ENCODE measurements at places on chromosomes 6 and 20.
A peak's percentile ranks its signal among the peaks of the same experiment; 100 is the strongest.

GRCh38 chr6:167356874-167357273 is 32.0 kb downstream of the TTLL2 start:
- DNase-seq: no peak

- no peak for DNase-seq
These were observed 125.2 kb downstream of the HIVEP2 start for GRCh38 chr6:142819603-142820337.

- DNase-seq: peak; percentile 16
These were observed 76.2 kb upstream of the BCLAF1 start for GRCh38 chr6:136365776-136366354.

GRCh38 chr6:379410-380181 is 12.0 kb upstream of the IRF4 start:
- no peak for DNase-seq

GRCh38 chr6:11445146-11445545 is 92.4 kb upstream of the TMEM170B start:
- DNase-seq: no peak

GRCh38 chr6:105075210-105075609 is 104.6 kb downstream of the POPDC3 start:
- no peak for DNase-seq

DNA sequence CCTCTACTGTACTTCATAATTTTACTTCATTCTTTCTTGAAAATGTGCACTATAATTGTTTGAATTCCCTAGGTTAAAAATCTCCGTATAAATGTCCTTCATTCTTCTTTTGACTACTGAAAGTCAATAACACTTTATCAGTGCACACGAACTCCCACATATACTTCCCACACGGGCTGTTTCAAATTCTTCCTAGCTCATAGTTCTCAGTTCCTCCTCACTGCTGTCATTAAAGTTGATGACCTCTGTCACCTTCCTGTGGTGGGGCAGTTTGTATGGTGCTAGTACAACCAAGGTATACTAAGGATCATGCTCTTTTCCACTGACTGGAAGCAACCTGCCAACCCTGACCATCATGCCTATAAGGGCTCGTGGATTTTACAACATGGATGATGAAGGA is 40.0 kb upstream of the CD2AP start:
- DNase-seq: no peak

DNA sequence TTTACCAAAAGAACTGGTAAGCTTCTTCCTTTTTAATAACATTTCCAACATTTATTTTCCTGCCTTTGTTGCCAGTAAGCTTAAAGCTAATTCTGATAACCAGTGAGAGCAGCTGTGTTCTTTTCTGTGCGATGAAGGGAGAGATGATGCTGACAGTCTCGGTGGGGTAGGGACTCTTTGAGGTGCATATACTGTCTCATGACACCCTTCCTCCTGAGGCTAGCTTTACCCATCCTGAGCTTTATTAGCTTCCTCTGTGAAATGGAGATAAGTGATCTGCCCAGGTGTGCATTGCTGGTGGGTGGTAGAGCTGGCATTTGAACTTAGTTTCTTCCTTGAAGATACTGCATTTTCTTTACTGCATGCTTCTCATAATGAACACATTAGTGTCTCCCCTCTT is 92.5 kb downstream of the LRRC1 start:
- DNase-seq: no peak

DNA sequence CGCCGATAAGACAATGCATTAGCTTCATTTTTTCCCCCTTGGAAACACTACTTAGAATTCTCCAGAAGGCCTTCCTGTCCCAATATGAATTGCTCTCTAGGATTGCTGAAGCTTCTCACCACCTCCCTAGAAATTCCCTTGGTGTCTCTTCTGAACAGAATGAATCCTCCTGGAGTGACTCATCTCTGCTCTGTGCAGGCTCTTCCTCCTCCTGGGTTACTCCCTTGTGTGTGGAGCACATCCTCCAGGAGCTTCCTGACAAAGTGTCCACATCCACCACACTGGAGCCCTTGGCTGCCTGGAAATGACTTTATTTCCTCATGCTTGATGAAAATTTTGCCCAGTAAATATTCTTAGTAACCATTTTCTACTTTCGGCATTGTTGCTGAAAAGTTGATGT is 54.4 kb downstream of the DTNBP1 start:
- DNase-seq: no peak

- DNase-seq: no peak
These were observed 79.7 kb downstream of the FIG4 start for GRCh38 chr6:109770779-109771178.

DNA sequence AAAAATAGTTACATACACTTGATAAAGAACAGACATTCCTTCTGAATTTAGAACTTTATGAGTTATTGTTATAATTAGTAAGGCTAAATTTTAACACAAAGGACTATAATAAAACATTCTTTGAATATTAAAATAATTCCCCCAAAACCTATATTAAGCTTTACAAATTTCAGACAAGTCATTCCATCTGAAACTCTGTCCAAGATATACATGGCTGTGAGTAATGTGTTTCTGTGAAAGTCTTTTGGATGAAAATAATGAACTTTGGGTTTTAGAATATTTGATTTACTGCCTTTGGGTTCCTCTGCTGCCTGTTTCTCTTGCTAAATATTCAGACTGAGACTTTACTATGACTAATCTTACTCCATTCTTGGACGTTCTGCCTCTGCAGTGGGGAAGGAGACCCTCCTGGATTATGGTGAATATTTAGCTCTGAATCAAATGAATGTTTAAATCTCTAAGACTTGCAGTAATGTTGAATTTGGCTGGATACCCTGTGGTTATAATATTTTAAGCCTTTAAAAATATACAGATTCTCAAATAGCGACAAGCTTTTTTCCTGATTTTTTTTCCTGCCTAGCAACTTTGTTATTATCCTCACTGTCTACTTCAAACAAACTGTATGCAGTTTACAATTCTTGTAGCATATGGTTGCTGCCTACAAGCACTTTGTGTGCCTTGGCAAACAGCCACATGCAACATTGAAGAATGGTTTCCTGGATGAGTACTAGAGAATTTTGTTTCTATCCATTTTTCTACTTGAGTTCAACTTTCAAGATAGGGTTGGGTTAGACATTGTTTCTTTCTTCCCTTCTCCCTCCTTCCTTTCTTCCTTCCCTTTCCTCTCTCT is 51.4 kb downstream of the TXLNB start:
- DNase-seq: no peak

DNA sequence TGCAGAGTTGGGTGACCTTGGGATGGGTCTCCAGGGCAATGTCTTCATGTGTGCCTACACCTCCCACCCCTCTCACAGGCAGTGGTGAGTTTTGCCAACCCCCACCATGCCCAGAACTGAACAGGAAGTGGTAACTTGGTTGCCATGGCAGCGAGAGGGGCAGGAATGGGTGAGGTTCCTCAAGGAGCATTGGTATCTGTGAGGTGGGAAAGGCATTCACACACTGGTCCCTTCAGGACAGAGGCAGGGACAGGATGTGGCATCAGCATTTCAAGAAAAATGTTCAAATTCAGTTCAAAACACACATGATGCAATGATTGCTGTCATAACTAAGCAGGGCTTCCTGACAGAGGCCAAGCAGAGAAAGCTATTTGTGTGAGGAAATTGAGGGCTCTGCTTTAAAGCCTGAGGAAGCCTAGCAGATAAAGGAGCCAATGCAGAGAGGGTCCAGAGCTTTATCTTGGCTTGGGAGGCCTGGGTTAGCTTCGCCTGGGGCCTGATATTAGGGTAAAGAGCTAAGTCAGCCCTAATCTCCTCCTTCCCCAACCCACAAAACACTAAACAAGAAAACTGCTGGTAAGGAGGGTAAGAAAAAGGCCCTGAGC is 551 bp downstream of the TREML2 start:
- DNase-seq: no peak

Measured in cerebellar nuclear complex (tissue), 1 donor.